NCI-H345 (cell line): ENCODE measurements at places on chromosomes 12 and 14.

GRCh38 chr12:39442831-39443080 is 164 bp downstream of the KIF21A start:
- DNase-seq: no peak

DNA sequence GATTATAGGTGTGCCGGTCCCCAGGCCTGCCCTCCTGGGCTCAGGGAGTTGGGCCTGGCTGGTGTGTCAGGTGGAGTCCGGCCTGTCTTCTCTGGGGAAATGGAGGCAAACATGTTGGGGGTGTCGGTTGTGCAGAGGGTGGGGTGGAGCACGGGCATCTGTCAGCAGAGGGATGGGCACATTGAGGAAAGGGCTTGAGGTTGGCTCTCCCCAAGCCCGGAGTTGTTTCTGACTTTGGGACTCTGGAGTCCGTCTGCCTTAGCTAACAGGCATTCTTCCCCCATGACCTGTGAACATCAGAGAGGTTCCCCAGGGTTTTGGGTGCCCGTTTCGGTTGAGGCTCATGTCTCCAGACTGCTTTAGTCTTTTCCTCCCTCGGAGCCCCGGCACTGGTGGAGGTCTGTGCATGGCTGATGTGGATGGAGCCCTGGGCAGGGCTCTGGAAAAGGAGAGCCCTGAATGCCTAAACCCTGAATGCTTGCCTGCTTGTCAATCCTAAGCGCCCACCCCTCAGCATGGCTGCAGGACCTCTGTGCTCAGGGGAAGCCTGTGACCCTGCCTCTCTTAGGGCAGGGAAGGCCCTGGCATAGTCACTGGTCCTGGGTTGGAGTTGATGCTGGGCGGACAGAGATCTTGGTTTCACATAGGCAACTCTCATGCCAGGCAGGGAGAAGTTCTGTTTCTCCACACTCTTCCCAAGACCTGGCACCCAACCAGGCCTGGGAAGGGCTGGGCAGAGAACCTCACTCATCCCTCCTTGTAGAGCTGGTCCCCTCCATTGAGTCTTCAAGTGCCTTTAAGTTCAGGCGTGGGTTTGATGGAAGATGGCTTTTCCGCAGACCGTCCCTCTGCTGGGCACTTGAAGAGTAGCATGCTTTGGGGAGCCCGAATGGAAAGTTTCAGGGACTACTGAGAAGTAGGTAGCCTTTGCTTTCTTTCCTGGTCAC is 12.9 kb downstream of the NYNRIN start:
- DNase-seq: peak; percentile 10

DNA sequence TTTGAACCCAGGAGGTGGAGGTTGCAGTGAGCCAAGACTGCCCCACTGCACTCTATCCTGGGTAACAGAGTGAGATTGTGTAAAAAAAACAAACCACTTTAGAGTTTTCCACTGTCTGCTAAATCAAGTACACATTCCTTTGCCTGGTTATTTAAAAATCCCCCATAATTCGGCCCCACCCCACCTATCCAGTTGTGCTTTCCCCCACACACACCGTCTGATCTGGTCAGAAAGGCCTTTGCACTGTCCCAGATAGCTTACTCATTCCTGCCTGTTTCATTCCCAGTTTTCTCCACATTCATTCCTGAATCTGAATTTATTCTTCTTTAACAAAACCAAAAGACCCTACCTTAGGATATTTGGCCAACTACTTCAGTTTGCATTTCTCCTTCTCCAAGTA is 29.5 kb downstream of the NINJ2 start:
- no peak for DNase-seq

- DNase-seq: no peak
Observed at GRCh38 chr12:119341988-119342387, 7.5 kb downstream of the CCDC60 start.

- DNase-seq: peak; percentile 85
Observed at GRCh38 chr14:24036169-24036962, 15.4 kb upstream of the CARMIL3 start.

- no peak for DNase-seq
Observed at GRCh38 chr14:79598339-79598738, 613.0 kb downstream of the DIO2 start.

GRCh38 chr14:90810806-90811205 is 5.4 kb downstream of the TTC7B start:
- no peak for DNase-seq

- DNase-seq: no peak
Observed at GRCh38 chr12:117563007-117563406, 201.6 kb upstream of the NOS1 start.

GRCh38 chr14:44804391-44804790 is 157.4 kb downstream of the KLHL28 start:
- DNase-seq: no peak

DNA sequence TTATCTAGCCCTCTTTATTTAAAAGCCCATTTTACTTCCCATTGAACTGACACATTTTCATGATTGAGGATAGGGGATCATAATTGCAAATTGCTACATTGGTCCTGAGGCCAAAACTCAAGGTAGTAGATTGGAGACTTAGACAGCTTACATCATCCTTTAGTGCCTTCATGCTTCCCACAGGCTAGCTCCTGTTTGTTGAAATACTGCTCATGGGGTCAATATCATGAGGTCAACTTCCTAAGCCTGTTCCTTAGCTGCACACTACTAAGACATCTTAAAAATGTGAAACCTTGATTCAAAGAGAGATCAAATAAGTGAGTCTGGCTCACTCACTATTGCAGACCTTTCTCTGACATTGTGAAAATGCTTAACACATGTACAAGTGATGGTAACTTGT is 113.0 kb downstream of the TBC1D30 start:
- DNase-seq: no peak

DNA sequence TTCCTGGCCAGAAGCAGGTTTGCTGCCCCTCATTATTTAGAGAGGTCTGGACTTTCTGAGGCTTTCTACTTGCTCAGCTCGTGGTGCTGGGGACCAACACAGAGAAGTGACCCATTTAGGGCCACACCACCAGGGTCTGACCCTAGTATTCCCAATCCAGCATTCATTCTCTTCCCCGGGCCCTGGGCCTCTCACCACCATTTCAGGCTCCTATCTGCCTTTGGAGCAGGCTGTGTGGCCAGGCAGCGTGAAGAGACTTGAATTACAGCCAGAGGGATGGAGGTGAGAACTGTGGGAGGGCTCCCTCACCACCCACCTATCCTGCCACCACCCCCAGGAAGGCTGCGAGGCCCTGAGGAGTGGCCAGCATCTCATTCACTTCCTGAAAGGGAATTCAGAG is 24.6 kb downstream of the FAM222A start:
- no peak for DNase-seq

- no peak for DNase-seq
Observed at GRCh38 chr14:85576848-85577542, 47.1 kb downstream of the FLRT2 start.

DNA sequence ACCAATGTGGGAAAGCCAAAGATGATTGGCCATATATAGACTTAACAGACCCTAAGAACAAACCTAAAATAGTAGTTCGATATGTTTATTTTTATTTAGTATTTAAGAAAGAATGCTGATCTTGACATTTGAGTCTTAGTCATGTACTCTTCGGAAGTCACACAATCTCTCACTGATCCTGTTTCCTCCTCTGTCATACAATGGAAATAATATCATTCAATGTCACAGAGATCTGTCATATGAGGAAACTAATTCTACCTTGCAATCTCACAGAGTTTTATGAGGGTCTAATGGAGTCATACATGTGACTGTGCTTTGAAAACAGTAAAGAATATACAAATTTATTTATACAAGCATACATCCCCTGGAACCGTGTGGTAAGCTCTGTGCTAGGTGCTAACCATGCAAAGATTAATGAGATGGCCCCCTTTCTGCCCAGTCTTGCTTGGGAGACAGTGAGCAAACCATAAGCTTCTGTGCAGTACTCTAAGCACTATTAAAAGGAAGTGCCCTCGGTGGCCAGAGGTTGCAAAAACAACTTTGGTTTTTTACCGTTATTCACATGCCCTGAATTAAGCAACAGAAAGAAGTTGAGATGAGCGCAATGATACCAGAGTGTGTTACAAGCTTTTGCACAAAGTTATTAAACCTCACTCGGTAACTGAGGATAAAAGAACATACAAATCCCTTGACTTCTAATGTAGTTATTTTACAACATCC is 1.7 kb upstream of the LIN7A start:
- peak; percentile 9 for DNase-seq
